ENCODE measurements at places on chromosomes 3 and 15.
A peak's percentile ranks its signal among the peaks of the same experiment; 100 is the strongest.

DNA sequence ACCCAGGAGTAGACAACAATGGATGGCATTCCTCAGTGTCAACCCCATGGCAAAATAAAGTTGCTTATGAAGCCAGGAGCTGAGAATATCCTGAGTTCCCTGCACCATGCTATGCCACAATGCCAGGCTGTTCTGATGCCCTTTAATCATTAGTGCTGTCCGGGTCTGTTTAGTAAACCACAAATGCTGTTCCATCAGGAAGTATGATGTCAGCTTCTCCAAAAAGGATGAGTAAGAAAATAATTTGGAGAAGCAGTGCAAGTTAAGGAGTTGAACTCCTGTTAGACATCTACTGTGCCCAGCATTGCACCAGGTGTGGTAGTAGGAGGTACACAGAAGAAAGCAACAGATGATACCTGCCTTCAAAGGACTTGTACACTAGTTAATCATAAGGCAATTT, 67.9 kb upstream of the GUCA1C start:
- no peak for DNase-seq

GRCh38 chr3:172824229-172824628, 73.7 kb downstream of the ECT2 start:
- DNase-seq = no peak

- DNase-seq = no peak
Measured at GRCh38 chr3:187186801-187187421, 10.4 kb upstream of the RTP1 start.

- no peak for DNase-seq
Measured at GRCh38 chr15:39852250-39852649, 67.8 kb downstream of the GPR176 start.

DNA sequence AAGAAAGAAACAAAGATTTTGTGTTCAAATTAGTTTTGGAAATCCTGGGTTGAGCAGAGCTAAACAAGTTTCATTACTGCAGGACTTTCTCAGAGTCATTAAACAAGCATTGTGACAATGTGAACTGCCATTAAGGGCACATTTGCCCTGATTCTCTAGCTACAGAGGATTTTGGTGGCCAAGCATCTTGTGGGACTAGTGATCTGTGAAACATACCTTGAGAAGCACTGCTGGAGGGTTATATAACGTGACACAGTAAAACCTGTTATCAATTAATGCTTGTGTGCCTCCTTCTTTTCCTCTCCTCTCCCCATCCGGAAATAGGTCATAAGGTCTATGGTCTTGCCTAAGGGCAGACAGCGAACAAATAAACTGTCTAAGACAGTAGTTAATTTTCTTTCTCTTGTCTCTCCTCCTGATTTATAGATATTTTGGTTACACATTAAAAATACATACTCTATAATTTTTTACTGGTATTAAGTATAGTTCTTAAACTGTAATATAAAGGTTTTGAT, 167.3 kb upstream of the NANOGP8 start:
- no peak for DNase-seq

GRCh38 chr3:152376351-152377183, 107.8 kb downstream of the MBNL1 start:
- no peak for DNase-seq

- no peak for DNase-seq
Measured at GRCh38 chr3:13768453-13768852, 111.4 kb downstream of the WNT7A start.

GRCh38 chr3:151592287-151592686, 131.4 kb upstream of the IGSF10 start:
- no peak for DNase-seq

DNA sequence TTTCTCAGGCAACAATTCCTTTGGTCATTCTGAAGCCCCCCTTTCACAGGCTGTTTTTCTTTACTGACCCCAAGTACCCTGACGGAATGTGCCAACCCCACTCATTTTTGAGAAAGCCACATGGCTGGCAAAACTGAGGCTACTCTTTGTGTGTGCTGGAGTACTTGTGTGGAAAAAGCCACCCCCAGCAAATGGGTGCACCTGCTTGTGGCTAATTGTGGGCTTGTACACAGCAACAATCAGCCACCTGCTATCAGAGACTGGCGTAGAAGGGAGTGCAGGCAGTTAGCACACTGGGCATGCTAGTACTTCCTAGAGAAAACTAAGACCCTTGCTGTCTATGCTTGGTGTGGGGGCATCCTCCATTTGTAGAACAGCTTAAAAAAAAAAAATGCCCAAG, 110.1 kb upstream of the LMOD3 start:
- no peak for DNase-seq

DNA sequence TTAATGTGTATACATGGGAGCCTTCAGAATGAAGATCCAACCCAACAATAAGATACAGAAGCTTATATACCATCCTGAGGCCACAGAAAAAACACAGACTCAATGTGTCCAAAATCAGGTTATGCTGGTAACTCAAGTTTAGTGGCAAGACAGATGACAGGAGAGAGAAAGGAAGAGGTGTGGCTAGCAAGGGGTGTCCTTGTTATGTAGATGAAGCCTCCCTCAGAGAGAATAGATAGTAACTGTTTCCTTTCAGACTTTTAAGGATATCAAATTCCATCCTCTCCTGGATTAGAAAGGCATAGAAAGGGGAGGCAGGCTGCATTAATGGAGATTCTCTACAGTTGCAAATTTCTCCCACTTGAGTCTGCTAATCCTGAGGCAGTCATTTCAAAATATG, 447.4 kb downstream of the GABRB3 start:
- DNase-seq = no peak

DNA sequence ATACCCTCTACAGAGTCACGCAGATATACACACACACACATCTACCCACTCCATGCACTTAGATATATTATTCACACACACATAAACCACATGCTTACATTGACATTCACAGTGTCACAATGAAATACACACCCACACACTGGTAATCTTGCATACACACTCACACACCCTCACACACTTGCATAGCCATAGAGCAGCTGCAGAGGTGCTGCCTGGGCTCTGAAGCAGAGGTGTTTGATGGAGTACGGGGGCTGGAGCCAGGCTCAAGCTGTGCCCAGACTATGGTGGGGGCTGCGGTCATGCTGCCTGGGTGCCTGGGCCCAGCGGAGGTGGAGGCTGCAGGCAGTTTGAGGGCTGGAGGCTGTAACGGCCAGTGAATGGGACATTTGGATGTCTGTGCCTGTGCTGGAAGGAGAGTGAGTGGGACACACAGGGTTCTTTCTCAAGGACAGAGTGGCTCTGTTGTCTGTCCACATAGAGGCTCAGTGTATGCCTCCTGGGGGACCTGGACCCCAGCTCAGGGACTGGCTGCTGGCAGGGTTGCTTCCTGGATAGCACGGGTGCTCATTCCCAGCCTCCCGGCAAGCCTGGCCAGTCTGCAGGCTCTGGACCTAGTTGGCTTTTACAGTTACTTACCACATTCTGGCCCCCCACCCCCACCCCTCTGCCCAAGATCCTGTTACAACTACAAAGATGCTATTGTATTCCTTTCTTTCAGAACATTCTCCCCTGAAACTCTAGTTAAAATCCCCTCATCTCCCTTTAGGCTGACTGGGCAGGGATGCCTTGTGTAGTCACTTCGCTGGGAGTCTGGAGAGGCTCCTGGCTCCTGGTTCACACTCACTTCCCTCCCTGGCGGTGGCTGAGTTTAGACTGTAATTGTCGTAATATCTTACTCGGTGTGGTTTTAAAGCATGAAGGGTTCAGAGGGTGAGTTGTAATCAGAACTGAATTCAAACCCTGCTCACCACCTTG, 12.5 kb downstream of the GASK1A start:
- DNase-seq = no peak

GRCh38 chr3:71022551-71023335, 560.8 kb downstream of the FOXP1 start:
- DNase-seq = no peak

- no peak for DNase-seq
Measured at GRCh38 chr3:54126551-54126950, 4.2 kb downstream of the CACNA2D3 start.

GRCh38 chr3:73716418-73716817, 91.7 kb upstream of the PDZRN3 start:
- DNase-seq = no peak

DNA sequence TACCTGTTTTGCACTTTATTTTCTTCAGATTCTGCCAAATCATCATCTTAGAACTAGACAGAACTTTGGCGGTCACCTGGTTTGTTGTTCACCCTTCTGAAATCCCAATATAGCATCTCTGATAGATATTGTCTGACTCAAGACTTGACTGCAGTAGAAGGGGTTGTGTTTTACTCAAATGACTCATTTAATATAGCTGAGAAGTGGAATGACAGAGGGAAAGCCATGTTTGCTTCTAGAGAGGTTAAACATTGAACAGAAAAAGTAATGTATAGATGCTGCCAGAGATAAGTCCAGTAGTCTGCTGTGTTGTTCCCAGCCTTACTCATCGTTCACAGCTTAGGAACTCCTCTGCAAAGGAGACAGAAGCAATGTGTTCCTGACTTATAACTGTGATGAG, 402.0 kb downstream of the AGBL1 start:
- DNase-seq = no peak

DNA sequence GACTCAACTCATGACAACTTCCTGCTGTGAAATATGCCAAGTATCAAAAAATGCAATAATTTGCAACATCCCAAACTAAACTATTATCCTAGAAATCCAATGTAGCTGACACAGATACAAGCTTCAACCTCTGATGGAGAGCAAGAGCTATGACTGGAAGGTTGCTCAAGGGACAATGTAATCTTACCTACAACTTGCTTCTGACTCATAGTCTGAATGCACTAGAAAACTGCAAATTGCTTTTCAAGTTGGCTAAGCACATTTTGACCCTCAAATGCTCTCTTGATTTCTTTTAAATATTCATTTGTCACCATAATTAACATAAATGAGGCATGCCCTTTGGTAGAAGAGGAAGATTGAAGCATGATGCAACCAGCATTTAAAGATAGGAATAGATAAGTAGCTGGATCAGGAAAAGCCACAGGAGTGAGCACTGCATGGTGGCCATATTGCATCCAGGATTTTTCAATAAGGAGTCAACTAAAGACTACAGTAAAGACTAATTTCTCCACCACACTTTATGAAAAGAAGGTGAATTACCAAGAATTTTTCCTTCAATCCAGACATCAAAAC, 630.8 kb upstream of the GBE1 start:
- DNase-seq = no peak

DNA sequence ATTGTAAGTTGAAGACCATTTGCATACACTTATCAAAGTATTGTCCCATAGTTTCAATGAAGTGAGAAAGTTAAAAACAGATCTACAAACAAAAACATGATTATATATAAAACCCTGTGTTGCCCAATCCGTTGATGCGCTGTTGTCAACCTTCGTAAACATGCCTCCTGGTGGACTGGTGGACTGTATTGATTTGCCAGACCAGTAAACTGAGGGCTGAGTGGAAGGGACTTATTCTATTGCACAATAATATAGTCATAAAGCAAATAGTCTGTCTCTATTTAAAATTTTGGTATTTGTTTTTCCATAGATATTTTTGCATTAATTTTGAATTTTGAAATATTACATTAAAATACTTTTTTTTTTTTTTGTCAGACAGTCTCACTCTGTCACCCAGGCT, 102.5 kb downstream of the GAP43 start:
- no peak for DNase-seq

DNA sequence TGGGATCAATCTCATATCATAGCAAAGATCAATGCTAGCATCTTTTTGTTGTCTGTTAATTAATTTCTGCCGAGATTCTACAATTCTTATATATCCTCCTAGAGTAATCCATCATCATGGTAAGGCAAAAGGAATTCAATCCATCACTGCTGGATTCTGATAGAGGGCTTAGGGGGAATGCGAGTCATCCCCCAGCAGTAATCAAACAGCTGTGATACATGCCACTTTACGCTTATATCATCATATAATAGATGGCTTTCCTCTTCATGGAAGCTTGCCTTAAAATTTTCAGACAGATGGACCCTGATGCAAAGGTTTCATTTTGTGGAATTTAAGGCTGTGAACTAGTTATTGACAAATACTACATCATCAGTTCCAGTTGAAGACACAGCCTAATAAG, 645.9 kb downstream of the CADM2 start:
- no peak for DNase-seq

DNA sequence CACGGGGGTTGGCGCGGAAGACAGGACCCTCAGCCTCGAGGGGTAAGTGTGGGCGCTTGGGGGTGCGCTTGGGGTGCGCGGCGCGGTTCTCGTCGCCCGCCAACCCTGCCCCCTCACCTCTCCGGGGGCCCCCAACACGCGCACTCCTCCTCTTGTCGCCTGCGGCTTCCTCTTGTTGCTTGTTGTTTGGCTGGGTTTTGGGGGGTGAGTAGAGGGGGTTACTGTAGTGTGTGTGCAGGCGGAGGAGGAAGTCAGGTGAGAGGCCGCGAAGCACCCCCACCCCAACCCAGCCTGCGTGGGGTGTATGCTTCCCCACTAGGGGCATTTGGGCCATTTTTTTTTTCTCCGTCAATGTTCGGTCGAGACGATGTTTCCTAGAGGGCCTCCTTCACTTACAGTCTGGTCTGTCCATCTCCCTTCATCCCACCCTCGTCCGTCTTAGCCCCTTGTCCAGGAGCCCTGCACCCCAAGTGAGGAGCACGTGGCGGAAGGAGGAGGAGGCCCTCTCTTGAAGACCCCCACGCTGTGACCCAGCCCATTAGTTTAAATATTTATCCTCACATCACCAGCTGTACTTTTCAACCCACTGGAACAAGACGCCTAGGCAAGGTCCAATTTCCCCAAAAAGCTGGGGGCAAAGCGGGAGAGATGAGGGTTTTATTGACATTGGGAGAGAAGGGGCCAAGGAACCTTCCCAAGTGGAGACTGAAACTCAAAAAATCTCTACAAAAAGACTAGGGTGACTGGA, 20.4 kb upstream of the SATB1 start:
- peak; percentile 33 for DNase-seq

DNA sequence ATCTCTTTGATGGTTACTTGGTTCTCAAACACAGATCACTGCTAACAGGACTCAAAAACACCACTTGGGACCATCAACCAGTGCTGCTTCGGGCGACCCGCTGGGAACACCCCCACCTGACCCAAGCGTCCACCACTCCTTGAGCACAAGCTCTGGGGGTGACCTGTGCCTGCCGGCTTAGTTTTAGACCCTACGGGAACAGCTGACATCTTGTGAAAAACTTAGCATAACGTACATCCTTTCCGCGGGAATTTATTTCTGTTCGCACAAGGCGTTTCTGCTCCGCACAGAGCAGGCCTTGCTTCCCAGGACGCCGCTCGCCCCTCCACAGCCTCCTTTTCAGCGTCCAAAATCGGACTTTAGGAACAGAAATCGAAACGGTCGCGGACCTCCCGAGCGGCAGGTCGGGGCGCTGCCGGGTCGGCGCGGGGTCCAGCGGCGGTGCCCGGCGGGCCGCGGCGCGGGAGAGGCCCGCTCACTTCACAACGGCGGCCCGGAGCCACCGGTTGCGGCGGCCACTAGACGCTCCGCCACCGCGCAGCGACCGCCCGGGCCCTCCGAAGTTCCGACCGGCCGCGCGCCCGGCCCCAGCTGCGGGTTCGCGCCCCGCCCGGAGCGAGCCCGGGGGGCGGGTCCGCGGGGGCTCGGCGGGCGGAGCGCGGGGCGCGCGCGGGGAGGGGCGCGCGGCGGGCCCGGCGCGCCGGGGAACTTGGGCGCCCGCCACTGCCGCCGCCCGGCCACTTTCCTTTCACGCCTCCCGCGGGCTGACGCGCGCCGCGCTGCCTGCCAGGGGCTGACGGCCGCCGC, 959 bp downstream of the SFMBT1 start:
- no peak for DNase-seq
